ENCODE measurements at places on chromosomes 6 and 20.

- DNase-seq, result no peak
Observed at GRCh38 chr20:16040742-16041141, 532.5 kb downstream of the KIF16B start.

DNA sequence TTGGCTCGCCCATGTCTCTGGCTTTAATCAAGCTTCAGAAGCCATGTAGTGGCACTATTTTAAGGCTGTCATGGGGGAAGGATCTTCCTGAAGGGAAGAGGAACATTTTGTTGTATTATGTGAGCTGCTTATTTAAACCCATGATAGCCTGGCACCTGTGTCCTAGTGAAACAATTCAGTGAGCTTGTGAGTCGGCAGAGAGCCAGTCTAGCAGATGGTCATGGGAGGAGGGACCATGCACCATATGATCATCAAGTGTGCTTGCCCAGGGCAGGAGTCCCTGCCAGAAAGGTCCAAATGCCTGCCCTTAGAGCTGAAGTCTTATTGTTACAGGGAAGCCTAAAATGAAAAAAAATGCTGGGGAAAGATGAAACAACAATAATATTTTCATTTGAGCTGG lies 132.9 kb downstream of the PRDM13 start:
- DNase-seq, result no peak

DNA sequence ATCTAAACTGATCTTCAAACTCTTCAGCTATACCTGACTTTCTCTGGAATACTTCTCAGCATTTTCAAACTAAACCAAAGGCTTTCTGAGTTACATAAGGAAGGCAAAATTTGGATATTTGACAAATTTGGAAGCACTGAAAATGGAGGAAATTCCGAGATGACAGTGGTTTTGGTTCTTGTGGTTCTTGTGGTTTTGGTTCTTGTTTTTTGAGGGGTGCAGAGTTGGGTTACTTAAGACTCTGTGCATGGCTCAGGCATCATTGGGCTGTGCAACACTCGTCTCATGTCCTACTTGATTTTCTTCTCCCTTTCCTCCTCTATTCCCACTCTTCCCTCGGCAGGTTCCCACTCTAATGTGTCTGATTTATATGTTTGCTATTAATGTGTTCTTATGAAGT lies 78.0 kb downstream of the SLC22A3 start:
- DNase-seq, result no peak

- no peak for DNase-seq
Observed at GRCh38 chr6:71721642-71722041, 164.7 kb upstream of the RIMS1 start.

DNA sequence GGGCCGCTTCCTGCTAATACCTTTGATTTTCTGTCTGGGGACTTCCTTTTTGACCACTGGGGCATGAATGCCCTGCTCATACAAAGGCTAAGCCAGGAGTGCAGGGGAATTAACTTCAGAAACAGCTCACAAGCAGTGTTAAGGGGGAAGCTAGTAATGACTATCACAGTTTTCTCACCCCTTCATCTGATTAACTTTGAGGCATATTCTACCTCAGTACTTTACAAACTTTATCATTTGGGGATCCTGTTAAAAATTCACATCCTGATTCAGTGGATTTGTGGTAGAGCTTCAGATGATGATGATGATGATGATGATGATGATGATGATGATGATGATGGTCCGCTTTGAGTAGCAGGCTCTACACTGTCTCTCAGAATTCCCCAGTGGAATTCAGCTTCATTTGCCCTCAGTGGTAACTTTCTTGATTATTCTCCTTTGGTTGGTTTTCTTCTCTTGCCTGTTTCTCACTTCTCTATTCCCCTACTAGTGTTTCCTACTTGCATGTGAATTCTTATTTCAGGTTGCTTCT lies 78.4 kb upstream of the TMEM170B start:
- DNase-seq, result no peak

Measured in cortex of kidney (tissue), 1 donor.